Thoracic aorta (tissue), 2 donors: ENCODE measurements at places on chromosomes 6 and 20. TPM values are rescaled to one million over a fixed set of nuclear protein-coding genes. Genes with fewer than 3 reads are reported as not detected.

RNF182 gene
- total RNA-seq = not detected

DNA sequence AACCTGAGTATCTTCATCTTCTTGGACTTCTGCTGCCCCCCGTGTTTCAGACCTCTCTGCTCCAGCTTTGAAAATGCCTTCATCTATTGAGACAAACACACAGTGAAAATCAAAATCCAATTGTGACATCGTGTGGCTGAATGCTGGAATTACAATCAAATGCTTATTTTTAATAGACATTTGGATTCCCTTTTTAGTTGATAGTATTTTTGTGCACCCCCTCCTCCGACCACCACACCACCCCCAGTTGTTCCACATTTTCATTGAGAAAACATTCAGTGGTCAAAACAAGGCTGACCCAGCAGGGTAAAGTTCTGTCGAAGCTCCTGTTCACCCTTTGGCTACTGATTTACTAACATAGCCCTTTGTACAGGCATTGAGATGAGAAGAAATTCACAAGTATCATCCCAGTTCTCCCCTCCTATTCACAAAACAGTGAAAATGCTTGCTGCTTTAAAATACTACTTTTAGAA lies 79.0 kb downstream of the NRSN1 start:
- no peaks in the 10 kb centered on the region for H3K36me3 ChIP-seq
- H3K27ac ChIP-seq = no peak overlapping the region
- no peak for DNase-seq
- no peaks in the 10 kb centered on the region for H3K27me3 ChIP-seq

DNA sequence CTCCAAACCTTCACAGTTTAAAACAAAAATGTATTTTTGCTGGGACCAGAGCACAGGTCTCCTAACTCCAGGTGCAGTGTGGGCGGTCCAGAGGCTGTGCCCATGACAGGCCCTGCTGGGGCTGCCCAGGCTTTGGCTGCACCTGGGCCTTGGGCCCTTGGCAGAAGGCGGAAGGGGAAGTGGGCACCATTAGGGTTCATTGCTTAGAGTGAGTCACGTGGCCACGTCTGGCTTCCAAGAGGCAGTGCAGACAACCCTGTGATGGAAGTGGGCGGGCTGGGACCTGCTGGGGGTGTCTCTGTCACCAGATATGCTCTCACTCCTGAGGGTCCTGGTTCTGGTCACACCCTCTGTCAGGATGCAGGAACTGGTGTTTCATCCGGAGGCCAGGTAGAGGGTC lies 302.2 kb downstream of the QKI start:
- DNase-seq = no peak
- H3K4me3 ChIP-seq = no peak overlapping the region

SPTLC3 gene
- total RNA-seq = 6.2 TPM

GRCh38 chr20:2230726-2231488 lies 64.9 kb upstream of the TGM3 start:
- H3K27ac ChIP-seq = no peak overlapping the region
- H3K4me1 ChIP-seq = no peaks in the 10 kb centered on the region
- no peak overlapping the region for H3K4me3 ChIP-seq
- H3K36me3 ChIP-seq = no peaks in the 10 kb centered on the region
- no peaks in the 10 kb centered on the region for H3K27me3 ChIP-seq

LY6G5C gene
- total RNA-seq = not detected

OTOR gene
- total RNA-seq = not detected

DNA sequence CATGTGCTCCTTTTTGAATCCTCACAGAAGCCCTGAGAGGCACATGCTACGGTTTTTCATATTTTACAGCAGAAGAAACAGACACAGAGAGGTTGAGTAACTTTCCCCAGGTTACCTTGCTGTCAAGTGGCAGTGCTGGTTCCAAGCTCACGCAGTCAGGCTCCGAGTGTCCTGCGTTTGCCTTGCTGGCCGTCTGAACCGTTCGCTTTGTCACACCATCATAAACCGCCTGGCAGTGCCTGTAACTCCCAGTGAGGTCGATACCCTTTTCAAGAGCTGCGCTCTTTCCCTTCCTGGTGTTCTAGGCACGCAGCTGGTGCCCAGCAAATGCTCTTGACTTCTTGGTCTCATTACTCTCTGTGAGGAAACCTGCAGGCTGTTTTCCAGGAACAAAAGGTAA lies 31.3 kb upstream of the KCNG1 start:
- no peak overlapping the region for H3K27ac ChIP-seq
- no peak for DNase-seq
- no peaks in the 10 kb centered on the region for H3K4me1 ChIP-seq
- no peak overlapping the region for H3K4me3 ChIP-seq

- H3K27me3 ChIP-seq = no peaks in the 10 kb centered on the region
- H3K4me1 ChIP-seq = no peaks in the 10 kb centered on the region
- H3K36me3 ChIP-seq = no peaks in the 10 kb centered on the region
- no peak overlapping the region for H3K4me3 ChIP-seq
- DNase-seq = no peak
- H3K27ac ChIP-seq = no peak overlapping the region
Observed at GRCh38 chr6:168075787-168076202, 3.2 kb downstream of the FRMD1 start.

GRCh38 chr20:24636626-24637025 lies 167.2 kb downstream of the SYNDIG1 start:
- H3K4me1 ChIP-seq = no peaks in the 10 kb centered on the region
- no peaks in the 10 kb centered on the region for H3K36me3 ChIP-seq
- DNase-seq = no peak
- no peak overlapping the region for H3K27ac ChIP-seq
- no peaks in the 10 kb centered on the region for H3K27me3 ChIP-seq

DNA sequence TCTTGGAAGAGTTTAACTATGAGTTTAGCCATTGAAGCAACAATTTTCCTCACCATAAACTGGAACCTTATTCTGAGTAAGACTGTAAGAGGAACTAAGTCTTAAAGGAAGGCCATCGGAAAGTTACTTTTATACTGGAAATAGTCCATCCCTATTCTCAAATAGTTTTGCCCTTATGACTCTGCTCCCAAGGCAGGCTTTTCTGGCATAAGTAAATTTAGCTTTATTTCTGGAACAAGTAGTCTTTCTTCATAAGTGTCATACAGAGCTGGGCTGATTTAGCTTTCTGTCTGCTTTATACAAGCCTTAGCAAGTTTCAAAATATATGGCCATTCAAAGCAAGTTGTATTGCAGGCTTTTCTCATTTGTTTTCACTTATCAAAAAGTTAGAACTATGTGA lies 328.1 kb downstream of the HACE1 start:
- H3K36me3 ChIP-seq = no peaks in the 10 kb centered on the region
- no peak for DNase-seq
- H3K27ac ChIP-seq = peak overlapping the region; percentile 63
- peaks cover 25% of the 10 kb centered on the region for H3K4me1 ChIP-seq

DDO gene
- 0.68 TPM for total RNA-seq

- no peaks in the 10 kb centered on the region for H3K4me1 ChIP-seq
- no peaks in the 10 kb centered on the region for H3K27me3 ChIP-seq
- H3K36me3 ChIP-seq = no peaks in the 10 kb centered on the region
Observed at GRCh38 chr6:163249651-163250101, 164.8 kb upstream of the QKI start.

DNA sequence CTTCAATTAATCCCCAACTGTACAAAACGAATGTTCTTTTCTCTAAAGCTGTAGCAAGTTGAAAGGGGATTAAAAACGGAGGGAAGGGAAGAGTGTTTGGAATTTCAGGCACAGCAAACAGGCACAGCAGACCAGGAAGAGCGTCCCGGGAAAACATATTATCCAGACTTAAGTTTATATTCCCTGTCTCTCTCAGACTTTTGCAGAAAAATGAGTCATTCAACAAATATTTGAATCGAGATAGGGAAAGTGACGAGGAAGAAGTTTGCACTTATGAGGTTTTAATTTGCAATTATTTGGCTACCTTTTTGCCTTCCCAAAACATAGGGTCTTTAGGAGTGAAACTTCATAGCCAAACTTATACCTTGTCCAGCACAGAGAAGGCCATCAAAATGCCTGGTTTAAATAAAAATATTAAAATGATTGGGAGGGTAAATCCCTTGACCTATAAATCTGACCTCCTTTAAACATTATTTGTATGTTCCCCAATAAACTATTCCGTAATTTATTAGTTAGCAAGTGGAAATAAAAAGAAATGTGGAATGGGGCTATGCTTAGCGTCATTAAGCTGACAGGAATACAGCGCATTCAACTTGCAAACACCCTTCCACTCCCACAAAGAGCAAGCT lies 16.0 kb downstream of the HFE start:
- no peaks in the 10 kb centered on the region for H3K36me3 ChIP-seq
- peak overlapping the region; percentile 82 for H3K4me3 ChIP-seq
- H3K27me3 ChIP-seq = no peaks in the 10 kb centered on the region
- DNase-seq = no peak
- peaks cover 8% of the 10 kb centered on the region for H3K4me1 ChIP-seq

- no peaks in the 10 kb centered on the region for H3K4me1 ChIP-seq
- no peaks in the 10 kb centered on the region for H3K36me3 ChIP-seq
- no peak overlapping the region for H3K27ac ChIP-seq
Observed at GRCh38 chr6:147563472-147563871, 55.0 kb downstream of the SAMD5 start.

DNA sequence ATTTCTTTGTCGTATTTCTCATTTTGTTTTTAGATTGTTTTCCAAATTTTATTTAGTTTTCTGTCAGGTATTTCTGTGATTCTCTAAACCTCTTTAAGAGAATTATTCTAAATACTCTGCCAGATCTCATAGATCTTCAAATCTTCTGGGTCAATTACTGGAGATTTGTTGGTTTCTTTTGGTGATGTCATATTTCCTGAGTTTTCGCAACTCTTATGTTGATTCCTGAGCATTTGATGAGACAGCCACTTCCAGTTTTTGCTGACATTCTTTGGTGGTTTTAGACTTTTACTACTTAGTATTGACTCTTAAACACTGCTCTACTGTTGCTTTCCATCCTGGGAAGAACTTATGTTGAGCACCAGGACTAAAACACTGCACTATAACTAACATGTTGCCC lies 21.9 kb downstream of the ADGB start:
- H3K27ac ChIP-seq = no peak overlapping the region
- DNase-seq = no peak
- H3K36me3 ChIP-seq = no peaks in the 10 kb centered on the region
- H3K27me3 ChIP-seq = no peaks in the 10 kb centered on the region
- H3K4me3 ChIP-seq = no peak overlapping the region
- H3K4me1 ChIP-seq = no peaks in the 10 kb centered on the region

DNA sequence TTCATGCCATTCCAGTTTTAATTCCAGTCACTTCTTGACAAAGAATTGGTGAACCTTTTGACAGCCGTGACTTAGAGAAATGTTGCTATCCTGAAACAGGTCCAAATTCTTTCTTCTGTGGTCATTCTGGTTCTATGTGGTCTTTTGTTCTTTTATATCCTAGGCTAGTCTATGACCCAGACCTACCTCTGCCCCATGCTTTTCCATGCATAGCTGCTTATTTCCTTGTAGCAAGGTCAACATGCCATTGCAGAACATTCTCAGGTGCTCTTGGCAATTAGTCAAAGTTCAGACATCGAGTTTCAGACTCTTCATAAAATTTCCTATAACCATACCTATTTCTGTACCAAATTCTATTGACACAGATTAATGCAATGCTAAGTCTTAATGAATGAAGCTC lies 202.6 kb downstream of the PLCB1 start:
- no peak for DNase-seq
- no peaks in the 10 kb centered on the region for H3K36me3 ChIP-seq
- H3K4me3 ChIP-seq = no peak overlapping the region
- H3K27ac ChIP-seq = no peak overlapping the region
- no peaks in the 10 kb centered on the region for H3K4me1 ChIP-seq

DPPA5 gene
- not detected for total RNA-seq

DNA sequence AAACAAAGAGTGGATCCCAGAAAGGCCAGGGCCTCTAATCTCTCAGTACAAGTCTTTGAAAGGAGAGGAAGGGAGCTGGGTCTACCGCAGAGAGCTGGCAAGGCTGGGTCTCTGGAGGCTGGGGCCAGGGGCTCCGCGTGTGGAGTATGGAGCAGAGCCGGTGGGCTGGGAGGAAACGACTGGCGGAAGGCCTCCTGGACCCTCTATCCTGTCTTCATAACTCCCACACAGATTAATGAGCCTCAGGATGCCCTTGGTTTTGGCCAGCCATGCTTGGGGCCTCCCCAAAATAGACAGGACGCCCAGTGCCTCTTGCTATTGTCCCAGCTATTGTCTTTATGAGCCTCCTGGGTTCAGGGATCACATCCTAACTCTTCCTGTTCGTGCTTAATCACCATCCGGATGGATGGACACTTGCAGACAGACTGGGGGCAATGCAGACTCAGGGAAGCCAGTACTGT lies 306.4 kb downstream of the DHX35 start:
- H3K27ac ChIP-seq = no peak overlapping the region
- H3K27me3 ChIP-seq = no peaks in the 10 kb centered on the region
- no peaks in the 10 kb centered on the region for H3K36me3 ChIP-seq

- H3K27me3 ChIP-seq = no peaks in the 10 kb centered on the region
- peaks cover 8% of the 10 kb centered on the region for H3K4me1 ChIP-seq
- no peak overlapping the region for H3K27ac ChIP-seq
- no peak overlapping the region for H3K4me3 ChIP-seq
- no peak for DNase-seq
Observed at GRCh38 chr6:154169193-154169847, 130.3 kb downstream of the OPRM1 start.

DNA sequence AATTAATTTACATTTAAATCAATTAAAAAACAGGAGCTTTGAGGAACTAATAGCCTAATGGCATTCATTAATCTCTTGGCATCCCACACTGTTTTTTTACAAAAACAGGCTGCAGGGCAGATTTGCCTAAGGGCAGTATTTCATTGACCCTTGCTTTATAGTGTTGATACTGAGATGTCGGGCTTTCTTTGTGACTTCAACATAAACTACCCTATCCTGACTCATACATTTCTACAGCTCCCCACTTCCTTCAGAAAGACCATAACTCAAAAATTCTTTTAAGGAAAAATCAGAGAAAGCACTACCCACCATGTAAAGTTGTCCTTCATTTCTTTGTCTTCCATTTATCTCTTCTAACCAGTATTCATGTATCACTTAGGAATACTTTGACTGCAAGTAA lies 92.2 kb upstream of the NT5E start:
- H3K27me3 ChIP-seq = no peaks in the 10 kb centered on the region
- no peak overlapping the region for H3K27ac ChIP-seq
- no peak for DNase-seq
- H3K4me3 ChIP-seq = no peak overlapping the region
- H3K36me3 ChIP-seq = no peaks in the 10 kb centered on the region
- peaks cover 7% of the 10 kb centered on the region for H3K4me1 ChIP-seq

MYH7B gene
- 0.27 TPM for total RNA-seq

GRCh38 chr6:28953585-28954258 lies 29.9 kb upstream of the TRIM27 start:
- no peak for DNase-seq
- no peak overlapping the region for H3K27ac ChIP-seq
- no peaks in the 10 kb centered on the region for H3K36me3 ChIP-seq

- no peak overlapping the region for H3K27ac ChIP-seq
- H3K4me3 ChIP-seq = no peak overlapping the region
- H3K27me3 ChIP-seq = no peaks in the 10 kb centered on the region
- DNase-seq = no peak
- H3K36me3 ChIP-seq = no peaks in the 10 kb centered on the region
- peaks cover 8% of the 10 kb centered on the region for H3K4me1 ChIP-seq
Observed at GRCh38 chr6:161271343-161272030, 2.4 kb downstream of the AGPAT4 start.
